Fibroblast of skin of left quadriceps (primary cell): ENCODE measurements at places on chromosomes 4 and X.
A peak's percentile ranks its signal among the peaks of the same experiment; 100 is the strongest.

- DNase-seq, result peak; percentile 1
These were observed 58.6 kb upstream of the P2RY10 start for GRCh38 chrX:78886550-78886949.

DNA sequence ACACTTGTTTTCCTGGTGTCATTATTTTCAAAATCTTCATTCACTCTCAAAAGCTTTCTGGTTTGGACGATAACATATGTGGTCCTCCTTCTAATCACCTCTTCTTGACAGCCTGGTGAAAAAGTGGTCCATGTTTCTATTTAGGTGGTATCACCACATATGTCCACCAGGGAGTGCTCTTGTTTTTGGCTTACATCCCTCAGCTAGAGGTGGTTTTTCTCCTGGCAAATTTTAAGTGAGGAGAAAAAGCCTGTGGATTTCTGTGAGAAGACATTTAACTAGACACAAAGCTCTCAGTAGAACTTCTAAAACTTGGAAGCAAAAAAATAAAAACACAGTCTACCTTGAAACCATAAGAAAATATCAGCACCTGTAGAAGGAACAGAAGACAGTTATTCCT lies 58.0 kb upstream of the FRMPD4 start:
- no peak for DNase-seq

- peak; percentile 20 for DNase-seq
These were observed 34.0 kb upstream of the GYPA start for GRCh38 chr4:144174401-144175067.

- peak; percentile 58 for DNase-seq
These were observed 75.3 kb downstream of the PPARGC1A start for GRCh38 chr4:23814587-23814986.

- no peak for DNase-seq
These were observed 7.7 kb downstream of the GPR173 start for GRCh38 chrX:53056292-53056691.
